Amniotic stem cell (primary cell): ENCODE measurements at places on chromosomes 4 and X.
A peak's percentile ranks its signal among the peaks of the same experiment; 100 is the strongest.

DNA sequence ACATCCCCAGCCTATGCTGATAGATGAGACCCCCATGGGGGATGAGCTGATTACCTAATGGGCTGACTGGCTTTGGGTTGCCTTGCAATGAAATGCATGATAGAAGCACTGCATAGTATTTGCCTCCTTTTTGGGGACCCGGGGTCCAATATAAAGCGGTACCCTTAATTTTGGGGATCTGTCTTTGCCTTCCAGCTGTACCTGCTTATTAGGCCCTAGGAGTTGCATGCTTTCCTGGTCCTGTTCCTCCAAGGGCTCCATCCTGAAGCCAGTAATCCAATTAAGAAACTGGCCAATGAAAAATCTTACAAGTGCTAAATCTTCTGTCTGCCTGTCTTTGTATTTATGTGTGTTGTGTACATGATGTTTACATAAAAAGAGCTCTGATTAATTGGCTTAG is 791.6 kb downstream of the TRIML1 start:
- DNase-seq, result no peak

GRCh38 chr4:82594456-82594855 is 32.7 kb upstream of the TMEM150C start:
- no peak for DNase-seq

DNA sequence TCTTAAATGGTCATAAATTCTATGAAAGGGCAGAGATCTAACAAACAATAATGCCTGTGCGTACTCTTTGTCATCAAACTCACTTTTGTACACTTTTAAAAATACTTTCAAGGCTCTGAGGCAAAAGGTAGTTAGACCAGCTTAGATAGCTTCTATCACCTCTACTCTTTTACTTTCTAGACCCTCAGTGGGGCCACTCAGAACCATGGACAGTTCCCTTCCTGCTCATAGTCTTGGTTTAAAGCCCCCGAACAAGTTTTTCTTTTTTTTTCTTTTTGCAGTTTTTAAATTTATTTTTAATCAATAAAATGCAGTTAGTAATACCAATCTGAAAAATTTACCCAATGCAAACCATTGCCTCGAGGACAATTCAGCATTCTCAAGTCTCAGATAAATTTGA is 460.5 kb upstream of the CNKSR2 start:
- DNase-seq, result no peak

GRCh38 chr4:26367811-26368210 is 47.0 kb downstream of the RBPJ start:
- DNase-seq, result no peak

- no peak for DNase-seq
These were observed 95.5 kb upstream of the CPEB2 start for GRCh38 chr4:14906805-14907204.

- DNase-seq, result no peak
These were observed 357.8 kb upstream of the SLC7A11 start for GRCh38 chr4:138599965-138600364.

- DNase-seq, result no peak
These were observed 9.1 kb upstream of the SLC25A5 start for GRCh38 chrX:119459181-119459580.

GRCh38 chrX:43065978-43066377 is 288.0 kb upstream of the PPP1R2C start:
- no peak for DNase-seq

GRCh38 chrX:112457788-112458187 is 221.9 kb downstream of the LHFPL1 start:
- no peak for DNase-seq

- DNase-seq, result no peak
These were observed 18.3 kb downstream of the NLGN3 start for GRCh38 chrX:71162981-71163380.

- DNase-seq, result peak; percentile 16
These were observed 183.7 kb downstream of the SPATA18 start for GRCh38 chr4:52234561-52235440.
